Brain microvascular endothelial cell (primary cell): ENCODE measurements at places on chromosomes 1 and 21.
A peak's percentile ranks its signal among the peaks of the same experiment; 100 is the strongest.

DNA sequence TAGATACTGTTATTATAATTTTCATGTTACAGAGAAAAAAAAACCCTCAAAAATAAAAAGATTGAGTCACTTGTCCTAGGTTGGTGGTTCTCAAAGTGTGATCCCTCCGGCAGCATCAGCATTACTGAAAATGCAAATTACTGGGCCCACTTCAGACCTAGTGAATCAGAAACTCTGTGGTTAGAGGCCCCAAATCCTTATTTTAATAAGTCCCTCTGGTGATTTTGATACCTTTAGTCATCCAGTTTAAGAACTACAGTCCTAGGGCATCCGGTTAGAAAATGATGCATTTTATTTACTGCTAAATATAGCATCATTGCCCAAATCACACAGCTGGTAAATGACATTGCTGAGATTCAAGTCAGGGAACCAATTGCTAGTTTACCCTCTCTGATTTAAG is 203.7 kb upstream of the RUNX1 start:
- DNase-seq: no peak

DNA sequence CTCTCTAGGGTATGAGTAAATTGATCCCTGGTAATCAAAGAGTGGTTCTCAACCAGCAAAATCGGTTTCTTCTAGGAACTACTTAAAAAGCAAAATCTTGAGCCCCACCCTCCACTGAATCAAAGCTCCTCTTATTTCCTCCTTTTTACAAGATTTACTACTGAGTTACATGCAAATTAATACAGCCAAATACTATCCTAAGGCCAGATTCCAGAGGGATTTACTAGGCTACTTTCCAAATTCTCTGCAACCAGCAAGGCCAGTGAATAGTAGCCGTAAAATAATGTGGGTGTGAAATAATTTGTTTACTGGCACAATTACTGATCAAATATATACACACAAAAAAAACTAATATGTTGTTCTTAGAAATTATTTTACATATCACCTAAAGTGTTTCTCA is 1583.8 kb downstream of the NCAM2 start:
- DNase-seq: no peak

GRCh38 chr1:53731779-53732305 is 7.1 kb downstream of the GLIS1 start:
- peak; percentile 84 for DNase-seq

GRCh38 chr1:231057410-231057809 is 17.4 kb upstream of the FAM89A start:
- no peak for DNase-seq

DNA sequence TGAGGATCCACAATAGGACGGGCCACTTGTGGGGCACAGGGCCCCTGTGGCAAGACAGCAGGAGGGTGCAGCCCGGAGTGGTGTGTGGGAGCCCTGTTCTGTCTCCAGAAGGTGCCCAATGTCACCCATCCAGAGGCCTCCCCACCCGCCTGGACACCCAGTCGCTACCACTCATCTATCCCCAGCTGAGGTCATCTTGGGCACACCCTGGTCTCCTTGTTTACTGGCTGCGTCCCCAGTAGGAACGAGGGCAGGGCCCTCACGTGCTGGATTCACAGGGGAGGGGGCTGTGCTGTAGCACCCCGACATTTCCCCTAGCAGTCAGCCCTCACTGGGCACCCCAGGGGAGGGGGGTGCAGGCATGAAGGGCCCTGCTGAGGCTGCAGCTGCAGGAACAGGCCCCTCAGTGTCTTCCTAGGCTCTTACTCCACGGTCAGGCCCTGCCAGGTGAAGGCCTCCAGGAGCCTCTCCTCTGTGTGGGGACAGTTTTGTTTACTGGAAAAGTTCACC is 2.3 kb upstream of the TNNT2 start:
- DNase-seq: no peak

DNA sequence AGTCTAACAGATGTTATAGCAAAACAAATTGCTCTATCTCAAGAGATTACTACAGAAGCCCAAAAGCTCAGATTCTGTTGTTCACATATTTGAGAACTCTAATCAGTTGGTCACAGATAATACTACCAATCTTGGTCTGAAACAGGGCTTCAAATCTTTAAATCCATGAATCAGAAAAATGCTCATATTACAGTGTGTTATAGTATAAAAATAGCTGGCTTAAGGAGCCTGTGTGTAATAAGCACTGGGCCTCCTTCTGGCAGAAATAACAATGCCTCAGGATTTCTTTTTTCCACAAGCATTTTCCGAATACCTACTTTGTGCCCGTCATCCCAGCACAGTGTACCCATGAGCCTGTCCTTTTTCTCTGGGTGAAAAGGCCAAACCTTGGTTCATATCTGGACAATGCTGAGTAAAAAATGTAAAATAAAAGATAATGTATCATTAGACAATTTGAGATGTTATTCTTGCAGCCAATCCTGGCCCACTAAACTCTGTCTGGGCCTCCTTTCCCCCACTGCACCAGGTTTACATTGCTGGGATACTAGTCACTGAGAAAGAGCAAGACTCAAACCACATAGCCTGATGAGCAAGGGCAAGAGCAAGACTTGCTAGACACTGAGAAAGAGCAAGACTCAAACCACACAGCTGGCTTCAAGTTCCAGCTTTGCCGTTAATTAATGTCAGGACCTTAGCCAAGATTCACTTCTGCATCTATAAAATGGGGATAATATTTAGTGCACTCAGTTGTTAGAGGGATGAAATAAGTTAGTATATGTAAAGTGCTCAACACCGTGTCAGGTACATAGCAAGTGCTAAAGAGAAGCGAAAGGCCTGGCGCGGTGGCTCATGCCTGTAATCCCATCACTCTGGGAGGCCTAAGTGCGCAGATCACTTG is 17.0 kb upstream of the ADAR start:
- peak; percentile 88 for DNase-seq

GRCh38 chr1:201570181-201570885 is 31.4 kb downstream of the NAV1 start:
- DNase-seq: no peak

GRCh38 chr1:195332102-195332501 is 1276.1 kb downstream of the KCNT2 start:
- DNase-seq: no peak

DNA sequence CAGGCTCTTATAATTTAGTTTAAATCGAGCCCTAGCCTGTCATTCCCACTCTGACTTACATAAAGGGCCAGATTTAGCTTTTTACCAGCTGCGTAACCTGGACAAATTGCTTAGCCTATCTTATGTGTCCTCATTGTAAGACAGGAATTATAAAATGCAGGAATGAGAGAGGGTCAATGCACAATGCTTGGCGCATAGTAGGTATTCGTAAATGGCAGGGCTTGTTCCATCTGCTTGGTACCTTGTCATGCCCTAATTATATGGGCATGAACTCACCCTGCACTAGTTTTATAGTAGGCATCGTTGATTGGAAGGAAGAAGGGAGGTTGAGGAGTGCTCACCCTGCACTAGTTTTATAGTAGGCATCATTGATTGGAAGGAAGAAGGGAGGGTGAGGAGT is 108.8 kb downstream of the GALNT2 start:
- DNase-seq: no peak

GRCh38 chr1:67053535-67053784 is 488 bp downstream of the SLC35D1 start:
- peak; percentile 33 for DNase-seq

- DNase-seq: no peak
Observed at GRCh38 chr21:45449658-45450422, 44.9 kb downstream of the COL18A1 start.

DNA sequence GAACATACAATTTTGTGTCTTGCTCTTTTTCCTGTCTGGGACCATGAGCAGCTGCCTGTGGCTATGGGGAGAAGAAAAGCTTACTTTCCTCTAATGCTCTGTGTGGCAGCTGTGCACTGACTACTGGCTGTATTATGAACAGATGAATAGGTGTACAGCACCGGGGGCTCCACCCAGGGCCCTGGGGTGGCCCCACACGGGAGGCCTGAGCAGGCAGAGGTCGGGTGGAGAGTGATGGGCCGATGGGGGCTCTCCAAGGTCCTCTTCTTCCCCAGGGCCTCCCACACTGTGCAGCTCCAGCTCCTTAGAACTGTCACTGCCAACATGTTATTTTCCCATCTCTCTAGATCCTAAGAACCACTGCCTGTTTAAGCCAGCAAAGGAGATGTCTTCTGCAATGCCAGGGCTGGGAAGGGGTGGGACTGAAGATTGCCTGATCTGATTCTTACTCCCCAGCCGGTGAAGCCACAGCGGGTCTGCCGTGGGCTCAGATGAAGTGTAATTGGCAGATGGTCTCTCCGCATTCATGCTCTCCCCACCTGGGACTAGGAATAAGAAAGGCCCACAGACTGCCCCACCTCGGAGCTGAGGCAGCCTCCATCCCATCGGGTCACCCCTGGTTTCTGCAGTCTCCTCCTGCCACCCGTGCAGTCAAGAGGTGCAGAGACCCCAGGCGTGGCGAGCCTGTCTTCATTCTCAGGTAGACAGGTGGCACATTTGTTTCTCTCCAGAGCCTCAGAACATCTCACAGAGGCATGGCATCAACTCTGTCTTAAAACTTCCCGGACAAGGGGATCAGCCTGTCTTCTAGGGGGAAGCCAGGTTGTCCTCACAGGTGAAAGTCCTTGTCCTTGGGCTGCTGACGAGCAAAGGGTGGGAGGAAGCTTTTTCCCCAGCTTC is 186.5 kb upstream of the GALNT2 start:
- no peak for DNase-seq

- no peak for DNase-seq
Observed at GRCh38 chr1:95068956-95069709, 3.6 kb downstream of the ALG14 start.

DNA sequence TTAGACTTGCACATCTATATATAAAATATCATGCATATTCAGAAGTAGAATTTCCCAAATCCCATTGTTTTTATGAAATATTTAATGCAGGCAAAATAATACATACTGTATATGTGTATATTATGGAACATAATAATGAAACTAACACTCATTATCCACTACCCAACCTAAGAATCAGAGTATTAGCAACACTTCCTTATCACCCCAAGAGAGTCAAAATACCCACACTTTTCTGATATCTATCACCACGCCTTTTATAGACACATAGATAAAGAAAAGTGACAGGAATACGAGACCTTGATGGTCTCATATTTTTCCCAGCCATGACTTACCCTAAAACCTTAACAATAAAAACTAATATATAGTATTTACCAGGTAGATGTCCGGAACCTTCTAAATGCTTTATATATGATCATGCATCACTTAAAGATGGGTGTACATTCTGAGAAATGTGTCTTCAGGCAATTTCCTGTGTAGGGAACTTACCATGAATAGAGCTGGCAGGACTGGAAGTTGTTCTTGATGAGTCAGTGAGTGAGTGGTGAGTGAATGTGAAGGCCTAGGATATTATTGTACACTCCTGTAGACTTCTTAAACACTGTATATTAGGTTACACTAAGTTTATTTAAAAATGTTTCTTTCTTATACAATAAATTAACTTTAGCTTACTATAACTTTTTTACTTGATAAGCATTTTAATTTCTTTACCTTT is 45.5 kb downstream of the TNFSF4 start:
- DNase-seq: peak; percentile 77

GRCh38 chr1:39089931-39090521 is 63.9 kb downstream of the NDUFS5 start:
- DNase-seq: no peak

DNA sequence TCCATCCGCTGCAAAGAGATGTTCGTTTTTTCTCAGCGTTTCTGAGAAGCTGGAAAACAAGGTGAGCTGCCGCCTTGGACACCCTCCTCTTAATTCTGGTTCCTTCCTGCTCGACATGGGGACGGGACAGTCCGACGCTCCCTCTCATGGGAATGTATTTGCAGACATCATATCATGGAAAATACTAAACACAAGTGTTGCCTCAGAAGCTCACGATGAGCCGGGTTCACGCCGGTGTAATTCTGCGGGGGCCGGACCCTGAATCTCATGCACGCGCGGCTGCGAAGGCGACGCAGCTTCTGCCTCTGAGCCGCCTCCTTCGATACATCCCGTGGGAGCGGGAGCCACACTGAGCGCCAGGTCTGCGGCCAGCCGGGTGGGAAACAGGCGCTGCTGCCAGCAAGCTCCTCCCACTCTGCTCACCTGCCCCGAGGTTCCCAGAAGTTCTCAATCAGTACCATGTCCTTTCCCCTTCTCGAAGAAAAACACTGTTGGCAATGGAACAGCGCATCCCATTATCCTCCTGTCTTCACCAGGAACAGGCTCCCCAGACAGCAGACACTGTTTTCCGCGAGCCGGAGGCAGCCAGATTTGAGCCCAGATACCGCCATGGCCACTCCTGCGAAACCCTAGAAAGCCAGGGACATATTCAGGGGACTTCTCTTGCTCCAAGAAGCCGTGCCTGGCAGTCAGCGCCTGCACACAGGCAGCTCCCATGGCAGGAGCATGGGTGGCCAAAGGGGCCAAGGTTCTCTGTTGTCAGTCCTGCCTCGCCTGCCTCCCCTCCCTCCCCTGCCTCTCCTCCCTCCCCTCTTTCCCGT is 98.0 kb downstream of the WDR4 start:
- DNase-seq: no peak

GRCh38 chr1:101288491-101288944 is 51.7 kb downstream of the S1PR1 start:
- DNase-seq: peak; percentile 95

DNA sequence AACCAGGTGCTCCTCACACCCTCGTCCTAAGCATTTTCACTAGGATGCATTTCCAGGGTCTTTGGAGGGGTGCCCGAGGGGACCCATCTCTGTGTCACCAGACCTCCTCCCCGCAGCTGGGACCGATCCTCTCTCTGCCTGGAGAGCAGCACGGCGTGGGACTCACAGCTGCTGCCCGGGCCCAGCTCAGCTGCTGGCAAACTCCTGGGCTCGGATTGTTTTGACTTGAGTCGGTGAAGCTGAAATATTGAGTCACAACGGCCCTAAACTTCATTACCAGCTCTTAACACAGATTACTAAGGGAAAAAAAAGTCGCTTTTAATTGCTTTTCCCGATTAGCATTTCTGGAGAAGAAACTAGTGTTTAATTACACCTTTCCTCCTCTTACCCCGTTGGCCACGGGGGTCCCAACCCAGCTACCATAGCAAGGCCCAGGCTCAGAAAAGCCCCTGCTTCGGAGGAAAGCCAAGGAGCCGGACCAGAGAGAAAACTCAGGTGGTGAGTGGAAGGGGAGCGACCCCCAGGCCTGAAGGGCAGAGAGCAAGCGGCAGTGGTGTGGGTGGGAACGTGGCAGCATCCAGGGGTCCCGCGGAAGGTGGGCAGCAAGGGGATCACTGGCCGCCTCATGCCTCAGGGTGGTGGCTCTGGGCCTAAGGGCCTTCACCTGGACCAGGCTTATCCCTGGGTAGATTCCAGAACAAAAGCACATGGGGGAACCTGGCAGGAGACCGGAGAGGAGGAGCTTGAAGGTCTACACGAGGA is 41.7 kb downstream of the CASZ1 start:
- no peak for DNase-seq

DNA sequence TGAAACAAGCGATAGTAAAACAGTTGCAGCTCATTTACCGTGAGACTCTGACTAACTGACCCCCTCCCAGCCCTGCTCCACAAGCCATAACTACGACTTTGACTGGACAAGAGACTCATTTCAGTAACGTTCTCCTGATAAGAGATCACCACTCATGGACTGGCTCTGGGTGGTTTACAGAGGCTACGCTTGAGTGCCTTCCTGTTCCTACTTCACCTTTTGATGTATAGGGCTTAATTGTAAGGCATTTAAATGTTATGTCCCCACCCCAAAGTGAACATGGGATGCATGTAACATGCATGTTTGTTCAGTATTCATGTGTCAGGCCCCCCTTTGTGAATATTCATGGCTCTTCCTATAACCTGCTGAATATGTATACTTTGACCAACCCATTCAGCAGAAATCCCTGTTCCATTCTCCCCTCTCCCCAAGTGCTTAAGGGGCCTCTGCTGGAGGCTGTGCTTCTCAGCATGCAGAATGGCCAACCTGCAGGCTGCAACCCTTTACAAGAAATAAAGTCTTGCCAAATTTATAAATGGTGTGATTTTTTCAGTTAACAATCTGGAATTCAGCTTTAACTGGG is 50.7 kb upstream of the SPOCD1 start:
- no peak for DNase-seq
